Kidney capillary endothelial cell (primary cell): ENCODE measurements at places on chromosomes 7 and 10.

- DNase-seq: no peak
These were observed 55.0 kb downstream of the PKD1L1 start for GRCh38 chr7:47893238-47893637.

DNA sequence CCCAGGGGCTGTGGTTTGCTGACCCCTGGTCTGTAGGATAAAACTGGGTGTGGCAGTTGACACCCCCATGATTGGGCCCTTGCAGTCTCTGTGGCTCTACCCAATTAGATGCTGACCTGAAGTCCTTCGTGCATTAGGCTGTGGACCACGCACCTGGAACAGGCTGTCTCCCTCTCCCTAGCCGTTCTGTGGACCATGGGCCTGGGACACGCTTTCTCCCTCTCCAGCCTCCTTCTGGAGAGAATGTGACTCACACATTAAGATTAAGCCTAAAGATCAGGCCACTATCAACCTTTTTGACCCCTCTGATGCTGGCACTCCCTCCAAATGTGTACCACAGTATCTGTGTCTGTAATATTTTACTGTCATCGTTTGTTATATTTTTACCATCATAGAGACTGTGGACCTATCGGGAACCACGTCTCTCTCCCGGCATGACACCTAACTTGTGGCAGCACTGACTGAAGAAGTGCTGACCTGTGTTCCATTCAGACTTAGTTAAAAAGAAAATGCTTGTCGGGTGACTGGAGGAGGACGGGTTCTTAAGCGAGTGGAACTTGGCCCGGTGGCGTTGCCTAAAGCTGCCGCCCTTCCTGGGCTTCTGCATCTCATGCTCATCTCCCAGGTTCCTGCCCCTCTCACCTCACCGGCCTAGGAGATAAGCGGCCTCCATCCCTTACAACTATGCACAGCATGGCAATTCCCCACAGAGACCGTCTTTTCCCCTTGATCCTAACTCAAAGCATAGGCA is 92.8 kb downstream of the WDR37 start:
- DNase-seq: no peak

DNA sequence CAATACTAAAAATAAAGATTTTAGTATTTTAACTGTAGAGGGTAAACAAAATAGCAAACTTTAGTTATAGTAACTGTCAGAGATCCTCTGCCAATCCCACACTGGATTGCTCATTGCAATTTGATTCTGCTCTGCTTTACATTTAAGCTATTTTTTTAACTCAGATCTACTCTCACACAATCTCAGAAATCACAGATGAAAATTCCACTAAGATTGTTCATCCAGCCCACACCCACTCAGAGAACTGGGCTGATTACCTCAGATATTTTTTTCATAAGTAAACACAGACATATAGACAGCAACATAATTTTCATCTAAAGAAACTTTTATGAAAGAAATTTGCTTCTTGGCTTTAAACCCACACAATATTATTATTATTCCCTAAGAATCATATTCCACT is 7.0 kb downstream of the OSBPL3 start:
- no peak for DNase-seq

DNA sequence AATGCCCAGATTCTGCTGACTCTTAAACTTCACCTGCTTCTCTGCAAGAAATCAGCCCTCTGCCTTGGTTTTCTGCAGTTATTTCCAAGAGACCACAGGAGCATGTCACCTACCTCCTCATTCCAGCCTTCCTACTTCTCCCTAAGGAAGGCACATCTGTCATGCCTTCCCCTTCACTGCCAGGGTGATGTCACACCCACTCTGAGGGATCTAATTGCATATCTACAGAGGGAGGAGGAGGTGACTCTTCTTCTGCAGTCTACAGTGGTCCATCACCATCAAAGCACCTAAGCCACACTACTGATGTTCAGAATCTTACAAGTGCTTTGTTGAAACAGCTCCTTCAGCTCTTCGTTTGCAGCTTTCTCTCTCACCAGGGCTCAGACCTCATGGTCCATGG is 275.5 kb downstream of the FGFR2 start:
- no peak for DNase-seq

DNA sequence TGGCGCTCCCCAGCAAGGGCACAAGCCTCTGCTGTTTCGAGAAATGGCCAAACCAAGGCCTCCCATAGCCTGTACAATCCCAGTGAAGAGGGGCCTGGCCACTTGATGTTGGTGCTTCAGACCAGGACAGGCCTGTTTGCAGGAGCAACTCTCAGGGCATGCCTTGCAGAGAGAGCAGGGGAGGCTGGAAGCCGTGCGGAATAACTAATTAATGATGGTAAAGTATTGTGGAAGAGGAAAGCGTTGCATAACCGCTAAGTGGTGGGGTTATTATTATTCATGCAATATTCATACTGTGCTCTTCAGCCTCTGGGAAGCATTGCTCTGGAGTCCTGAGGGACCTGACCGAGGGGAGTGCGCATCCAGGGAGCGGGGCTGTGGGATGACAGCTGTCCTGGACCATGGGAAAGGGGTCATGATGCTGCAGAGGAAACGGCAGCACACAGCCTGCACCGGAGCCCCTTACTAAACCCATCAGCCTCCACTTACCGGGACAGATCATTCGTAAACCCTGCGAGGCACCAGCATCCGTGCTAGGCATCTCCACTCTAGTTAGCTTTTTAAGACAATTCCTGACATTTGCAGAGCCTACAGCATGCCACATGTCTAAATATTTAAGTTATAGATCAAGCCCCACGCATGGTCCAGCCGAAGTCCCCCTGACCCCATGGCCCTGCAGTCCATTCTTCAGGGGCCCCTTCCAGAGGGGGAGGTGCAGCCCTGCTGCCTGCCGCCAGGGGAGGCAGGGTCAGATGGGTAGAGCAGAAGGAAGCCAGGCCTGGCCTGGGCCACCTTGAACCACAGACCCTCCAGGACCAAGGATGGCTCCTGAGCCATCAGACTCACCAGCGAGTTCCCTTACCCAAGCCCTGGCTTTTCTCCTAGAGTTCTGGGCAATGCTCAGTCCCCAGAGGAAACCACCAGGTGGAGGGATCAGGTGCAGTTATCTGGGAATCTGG is 11.6 kb downstream of the TMEM273 start:
- no peak for DNase-seq

GRCh38 chr10:35237766-35238512 is 98.4 kb upstream of the CCNY start:
- DNase-seq: no peak

- DNase-seq: no peak
These were observed 5.9 kb downstream of the NCAPG2 start for GRCh38 chr7:158698657-158699195.

GRCh38 chr10:78695846-78696245 is 372.9 kb upstream of the ZMIZ1 start:
- no peak for DNase-seq

DNA sequence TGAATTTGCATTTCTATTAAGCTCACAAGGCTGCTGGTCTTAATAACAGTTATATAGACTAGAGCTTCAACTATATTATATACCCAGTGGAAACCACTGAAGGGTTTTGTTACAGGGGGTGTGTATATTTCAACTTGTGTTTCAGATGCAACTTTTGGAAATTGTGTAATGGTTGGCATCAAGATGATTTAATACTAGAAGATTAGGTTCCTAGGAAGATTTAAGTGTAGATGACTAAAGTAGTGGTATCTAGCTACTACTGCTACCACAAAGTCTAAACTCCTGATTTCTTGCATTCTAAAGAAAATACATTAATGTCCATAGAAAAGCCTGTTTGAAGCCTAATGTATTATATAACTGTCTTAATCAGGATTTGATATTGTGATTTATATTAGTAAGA is 30.2 kb downstream of the AHR start:
- DNase-seq: no peak

DNA sequence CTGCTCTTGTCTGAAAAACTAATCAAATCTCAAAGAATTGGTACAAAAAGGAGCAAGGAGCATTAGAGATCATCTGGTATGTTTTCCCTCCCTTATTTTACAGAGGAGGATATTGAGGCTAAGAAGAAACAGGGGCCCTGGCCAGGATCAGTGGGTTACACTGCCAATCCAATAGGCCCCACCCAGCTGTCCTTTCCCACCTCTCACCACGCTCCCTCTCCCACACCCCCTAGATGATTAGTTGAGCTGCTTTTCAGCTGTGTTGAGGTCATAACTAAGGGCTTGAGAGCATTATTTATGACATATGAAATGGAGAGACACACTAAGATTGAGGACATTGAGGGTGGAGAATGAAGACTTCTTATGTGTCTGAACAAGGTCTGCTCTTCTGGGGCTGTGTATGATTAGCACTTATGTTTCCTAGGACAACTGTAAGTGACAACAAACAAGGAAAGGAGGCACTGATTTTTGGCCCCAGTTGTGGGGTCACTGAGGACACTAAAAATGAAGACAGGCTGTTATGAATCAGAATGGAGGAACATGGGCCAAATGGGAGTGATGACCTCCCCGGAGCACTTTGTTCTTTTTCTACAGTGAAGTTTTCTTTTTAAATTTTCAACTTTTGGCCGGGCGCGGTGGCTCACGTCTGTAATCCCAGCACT is 26.5 kb downstream of the VWA2 start:
- no peak for DNase-seq

GRCh38 chr7:51349820-51350545 is 33.4 kb upstream of the COBL start:
- no peak for DNase-seq

- peak; percentile 74 for DNase-seq
These were observed 26.1 kb downstream of the FAM53B start for GRCh38 chr10:124717911-124718741.

GRCh38 chr7:151864081-151864480 is 12.8 kb downstream of the PRKAG2 start:
- no peak for DNase-seq

DNA sequence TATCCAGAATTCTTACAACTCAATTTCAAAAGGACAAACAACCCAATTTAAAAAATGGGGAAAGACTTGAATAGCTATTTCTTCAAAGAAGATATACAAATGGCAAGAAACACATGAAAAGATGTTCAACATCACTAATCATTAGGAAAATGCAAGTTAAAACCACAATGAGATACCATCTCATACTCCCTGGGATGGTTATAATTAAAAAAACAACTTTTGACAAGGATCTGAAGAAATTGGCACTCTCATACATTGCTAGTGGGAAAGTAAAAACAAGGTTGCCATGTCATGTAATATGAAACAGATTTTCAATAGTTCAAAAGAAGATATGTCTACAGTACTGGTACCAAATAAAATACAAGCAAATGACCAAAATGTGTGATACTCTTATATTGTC is 9.0 kb downstream of the OAT start:
- no peak for DNase-seq

DNA sequence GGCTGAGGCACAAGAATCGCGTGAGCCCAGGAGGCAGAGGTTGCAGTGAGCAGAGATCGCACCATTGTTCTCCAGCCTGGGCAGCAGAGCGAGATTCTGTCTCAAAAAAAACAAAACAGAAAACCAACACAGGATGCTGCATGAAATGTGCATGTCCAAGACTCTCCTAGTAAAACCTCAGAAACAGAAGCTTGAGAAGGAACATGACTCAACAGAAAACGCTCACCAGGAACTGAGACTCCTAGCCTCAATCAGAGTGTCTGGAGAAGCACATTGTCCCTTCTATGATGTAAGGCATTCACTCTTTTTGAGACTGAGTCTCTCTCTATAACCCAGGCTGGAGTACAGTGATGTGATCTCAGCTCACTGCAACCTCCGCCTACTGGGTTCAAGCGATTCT is 168.3 kb downstream of the MYOF start:
- DNase-seq: peak; percentile 49

DNA sequence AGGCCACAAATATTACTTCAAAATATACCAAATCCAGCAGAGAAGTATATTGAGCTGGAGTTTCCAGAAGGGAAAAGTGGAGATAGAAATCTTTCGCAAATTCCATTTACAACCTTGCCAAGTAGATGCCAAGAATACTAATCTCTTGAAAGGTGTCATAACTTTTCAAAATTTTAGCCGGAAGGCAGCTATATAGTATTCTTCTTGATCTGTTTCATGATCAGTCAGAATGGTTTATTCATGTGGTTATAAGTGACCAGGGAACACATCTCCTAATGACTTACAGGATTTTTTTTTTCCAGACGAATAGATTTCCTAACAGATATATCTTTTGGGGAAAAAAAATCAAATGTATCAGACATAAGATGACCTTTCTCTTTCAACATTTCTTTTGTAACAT is 270.7 kb downstream of the TSPAN12 start:
- no peak for DNase-seq
